ENCODE measurements at places on chromosomes 12 and 14. TPM values are rescaled to one million over a fixed set of nuclear protein-coding genes. Genes with fewer than 3 reads are reported as not detected.

Gene PLA2G1B
- total RNA-seq: not detected

Gene IL23A
- not detected for total RNA-seq

Gene VPS29
- 55.4 TPM for total RNA-seq

Gene CGRRF1
- total RNA-seq: 10.4 TPM

Gene LRRC10
- total RNA-seq: not detected

Gene DEGS2
- 0.46 TPM for total RNA-seq

Gene MAP3K12
- total RNA-seq: 40.3 TPM

Gene ATL1
- 7.0 TPM for total RNA-seq

Gene GPR162
- 3.0 TPM for total RNA-seq

Gene TMEM119
- 62.7 TPM for total RNA-seq

Gene TMEM52B
- total RNA-seq: 0.14 TPM

Gene ASCL4
- total RNA-seq: not detected

Gene TBC1D30
- 0.28 TPM for total RNA-seq

Gene KLHDC1
- total RNA-seq: 4.0 TPM

Gene PRIMA1
- total RNA-seq: not detected

Gene SLC38A2
- total RNA-seq: 748 TPM

Gene DIP2B
- 21.4 TPM for total RNA-seq

Gene MMP19
- total RNA-seq: 5.9 TPM

Gene CLEC4A
- 0.28 TPM for total RNA-seq

Gene BRF1
- total RNA-seq: 32.6 TPM

Gene KRT81
- total RNA-seq: 0.28 TPM

Gene AKAP3
- total RNA-seq: 1.5 TPM

Gene PLBD1
- total RNA-seq: 1.1 TPM

Gene OR4E2
- not detected for total RNA-seq

Gene ANHX
- not detected for total RNA-seq

Gene CRACR2A
- 5.1 TPM for total RNA-seq

Gene CLEC4D
- total RNA-seq: not detected

Gene MFAP5
- 20.3 TPM for total RNA-seq

Gene CIDEB
- 1.8 TPM for total RNA-seq

Gene MGAT4C
- total RNA-seq: not detected

Gene GUCY2C
- not detected for total RNA-seq

Gene KIAA0586
- 10.7 TPM for total RNA-seq

Gene KRT85
- not detected for total RNA-seq

Gene AMN
- total RNA-seq: 0.18 TPM

Gene RPL10L
- total RNA-seq: not detected

Gene INSM2
- total RNA-seq: not detected

Gene SSTR1
- total RNA-seq: 3.0 TPM

Gene SLCO1B1
- total RNA-seq: not detected

Gene MYL2
- not detected for total RNA-seq

Gene GAS2L3
- total RNA-seq: 6.3 TPM

Gene NEUROD4
- total RNA-seq: not detected

Gene PUS7L
- total RNA-seq: 16.8 TPM

Gene CBLN3
- 3.3 TPM for total RNA-seq

Gene REP15
- total RNA-seq: 0.43 TPM

Gene DTX1
- not detected for total RNA-seq

Gene TCL1B
- not detected for total RNA-seq

Gene MYF6
- total RNA-seq: not detected

Gene OR11G2
- total RNA-seq: not detected

Gene RTL1
- total RNA-seq: not detected

Gene ADGRD1
- total RNA-seq: 10.2 TPM

Gene KLRB1
- total RNA-seq: not detected

Gene NOS1
- not detected for total RNA-seq
